Keratinocyte (primary cell): ENCODE measurements at places on chromosomes 6 and 20.

GRCh38 chr20:51542571-51543421 lies at the start of gene NFATC2:
NFATC2 (minus strand) TSS chr20:51542719; CDS start chr20:51542499, 220 bp downstream.
- no peak for DNase-seq

DNA sequence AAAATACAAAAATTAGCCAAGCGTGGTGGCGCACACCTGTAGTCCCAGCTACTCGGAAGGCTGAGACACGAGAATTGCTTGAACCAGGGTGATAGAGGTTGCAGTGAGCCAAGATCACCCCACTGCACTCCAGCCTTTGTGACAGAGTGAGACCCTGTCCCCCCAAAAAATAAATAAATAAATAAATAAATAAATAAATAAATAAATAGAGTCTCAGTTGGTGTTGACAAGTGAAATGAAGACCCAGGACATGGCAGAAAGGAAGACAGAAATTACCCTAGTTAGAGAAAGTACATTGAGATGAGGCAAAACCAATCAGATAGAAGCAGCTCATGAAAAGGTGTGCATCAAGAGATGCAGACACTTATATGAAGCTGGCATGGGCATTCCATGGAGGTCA lies 105.0 kb downstream of the IBTK start:
- DNase-seq = no peak

GRCh38 chr20:51380401-51381385 lies 161.8 kb downstream of the NFATC2 start:
- no peak for DNase-seq

- DNase-seq = no peak
Observed at GRCh38 chr20:38350879-38351775, 4.8 kb downstream of the LBP start.

DNA sequence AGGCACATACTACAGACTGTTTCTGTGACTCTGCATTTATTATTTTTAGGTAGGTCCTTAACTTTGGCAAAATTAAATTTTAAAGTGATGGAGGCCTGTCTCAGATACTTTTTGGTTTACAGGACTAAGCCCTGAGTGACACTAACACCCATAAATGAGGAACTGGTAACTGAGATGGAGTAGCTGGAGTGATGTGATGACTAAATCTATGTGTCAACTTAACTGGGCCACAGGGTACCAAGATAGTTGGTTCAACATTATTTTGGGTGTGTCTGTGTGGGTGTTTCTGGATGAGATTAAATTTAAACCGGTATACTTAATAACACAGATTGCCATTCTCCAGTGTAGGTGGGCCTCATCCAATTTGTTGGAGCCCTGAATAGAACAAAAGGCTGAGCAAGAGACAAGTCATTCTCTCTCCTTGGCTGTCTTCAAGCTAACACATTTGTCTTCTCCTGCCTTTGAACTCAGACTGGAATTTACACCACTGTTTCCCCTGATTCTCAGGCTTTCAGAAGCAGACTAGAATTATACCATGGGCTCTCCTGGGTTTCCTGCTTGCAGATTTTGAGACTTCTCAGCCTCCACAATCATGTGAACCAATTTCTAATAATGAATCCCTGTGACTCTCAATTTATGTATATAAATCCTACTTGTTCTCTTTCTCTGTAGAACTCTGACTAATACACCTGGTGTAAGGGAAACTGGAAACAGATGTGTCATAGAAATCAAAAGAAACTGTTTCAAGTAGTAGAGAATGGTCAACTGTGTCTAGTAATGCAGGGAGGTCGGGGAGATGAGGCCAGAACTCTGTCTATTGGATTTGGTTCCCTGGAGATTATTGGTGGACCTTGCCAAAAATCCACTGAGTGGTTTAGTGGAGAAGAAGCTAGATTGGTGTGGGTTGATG lies 579.2 kb downstream of the EPM2A start:
- DNase-seq = no peak

GRCh38 chr6:146305951-146306350 lies 237.7 kb upstream of the RAB32 start:
- DNase-seq = no peak

DNA sequence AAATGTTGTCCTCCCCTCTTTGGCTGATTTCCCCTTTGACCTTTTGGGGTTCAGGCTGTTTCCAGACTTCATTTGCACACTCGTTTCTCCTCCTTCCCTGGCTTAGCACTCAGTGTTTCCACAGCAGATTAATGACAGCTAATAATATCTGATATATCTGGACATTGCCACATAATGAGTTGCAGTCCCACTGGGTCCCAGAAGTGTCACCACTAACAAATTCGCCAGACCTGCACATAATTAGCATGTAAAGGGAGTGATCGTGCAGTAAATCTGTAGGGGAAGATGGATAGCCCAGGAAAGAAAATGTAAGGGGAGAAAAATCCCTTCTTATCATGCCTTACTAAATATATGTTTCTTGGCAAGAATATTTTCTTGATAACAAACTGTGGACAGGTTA lies 922.1 kb downstream of the TFAP2A start:
- no peak for DNase-seq

DNA sequence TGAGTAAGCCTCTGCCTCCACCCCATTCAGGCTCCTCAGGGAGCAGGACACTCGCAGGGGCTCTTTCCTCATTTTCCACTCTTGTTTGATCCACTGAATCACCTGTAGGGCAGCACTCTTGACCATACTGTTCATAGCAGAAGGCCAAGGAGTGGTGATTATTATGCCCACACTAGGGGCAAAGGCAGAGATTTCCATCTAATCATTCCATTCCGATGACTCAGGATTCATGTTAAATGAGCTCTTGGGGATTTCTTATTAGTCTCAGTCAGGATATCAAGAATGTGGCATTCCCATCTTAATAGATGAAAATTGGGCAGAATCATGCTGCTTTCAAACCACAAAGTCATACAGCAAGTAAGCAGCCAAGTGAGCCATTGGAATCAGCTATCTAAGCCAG lies 101.9 kb upstream of the MOCS1 start:
- DNase-seq = no peak
